Pulmonary artery endothelial cell (primary cell): ENCODE measurements at places on chromosomes 1 and 21.

- no peak for DNase-seq
Measured at GRCh38 chr1:223084464-223084866, 58.6 kb downstream of the TLR5 start.

DNA sequence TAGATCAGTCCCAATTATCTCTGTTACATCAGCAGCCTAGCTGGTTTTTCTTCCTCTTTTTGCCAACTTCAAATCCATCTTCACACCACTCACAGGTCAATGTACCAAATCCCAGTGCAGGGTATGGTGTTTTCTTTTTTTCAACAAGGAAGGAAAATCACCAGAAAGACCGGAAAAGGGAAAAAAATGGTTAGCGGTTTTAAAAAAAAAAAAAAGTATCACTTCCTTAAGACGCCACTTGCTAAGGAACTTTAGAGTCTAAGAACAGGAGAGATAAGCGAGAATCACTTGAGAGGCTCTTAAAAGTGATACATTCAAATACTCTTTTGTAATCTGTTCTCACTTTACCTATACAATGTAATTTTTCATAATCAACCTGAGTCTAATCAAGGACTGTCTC is 3.1 kb upstream of the OR10J1 start:
- no peak for DNase-seq

DNA sequence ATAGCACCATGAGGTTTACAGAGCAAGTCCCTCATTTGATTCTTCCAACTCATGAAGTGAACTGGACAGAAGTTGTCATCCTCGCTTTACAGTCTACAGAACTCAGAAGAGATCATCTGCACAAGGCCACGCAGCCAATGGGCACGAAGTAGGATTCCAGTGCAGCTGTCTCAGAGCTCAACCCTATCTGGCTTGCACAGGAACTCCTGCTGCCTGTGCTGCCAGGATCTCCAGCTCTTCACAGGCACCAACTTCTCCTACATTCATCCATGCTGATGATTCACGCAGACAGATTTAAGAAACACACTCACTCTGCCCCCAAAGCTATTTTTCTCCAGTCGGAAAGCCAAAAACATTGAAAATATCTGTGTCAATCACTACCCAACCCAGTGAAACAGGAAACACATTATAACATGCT is 157.0 kb downstream of the RERE start:
- DNase-seq = peak; percentile 61

DNA sequence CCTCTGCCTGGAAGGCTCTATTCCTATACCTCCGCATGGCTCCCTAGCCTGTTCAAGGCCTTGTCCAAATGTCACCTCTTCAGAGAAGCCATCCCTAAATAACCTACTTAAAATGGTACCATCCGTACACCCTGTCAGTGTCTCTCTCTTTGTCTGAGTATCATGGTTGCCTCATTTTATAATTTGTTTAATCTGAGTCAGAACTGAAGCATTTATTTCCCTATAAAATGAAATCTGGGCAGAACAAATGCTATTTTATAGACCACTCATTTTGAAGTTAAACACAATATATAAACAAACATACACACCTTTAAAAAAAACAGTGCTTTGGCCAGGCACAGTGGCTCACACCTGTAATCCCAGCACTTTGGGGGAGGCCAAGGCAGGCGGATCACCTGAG is 30.2 kb downstream of the RERE start:
- no peak for DNase-seq

DNA sequence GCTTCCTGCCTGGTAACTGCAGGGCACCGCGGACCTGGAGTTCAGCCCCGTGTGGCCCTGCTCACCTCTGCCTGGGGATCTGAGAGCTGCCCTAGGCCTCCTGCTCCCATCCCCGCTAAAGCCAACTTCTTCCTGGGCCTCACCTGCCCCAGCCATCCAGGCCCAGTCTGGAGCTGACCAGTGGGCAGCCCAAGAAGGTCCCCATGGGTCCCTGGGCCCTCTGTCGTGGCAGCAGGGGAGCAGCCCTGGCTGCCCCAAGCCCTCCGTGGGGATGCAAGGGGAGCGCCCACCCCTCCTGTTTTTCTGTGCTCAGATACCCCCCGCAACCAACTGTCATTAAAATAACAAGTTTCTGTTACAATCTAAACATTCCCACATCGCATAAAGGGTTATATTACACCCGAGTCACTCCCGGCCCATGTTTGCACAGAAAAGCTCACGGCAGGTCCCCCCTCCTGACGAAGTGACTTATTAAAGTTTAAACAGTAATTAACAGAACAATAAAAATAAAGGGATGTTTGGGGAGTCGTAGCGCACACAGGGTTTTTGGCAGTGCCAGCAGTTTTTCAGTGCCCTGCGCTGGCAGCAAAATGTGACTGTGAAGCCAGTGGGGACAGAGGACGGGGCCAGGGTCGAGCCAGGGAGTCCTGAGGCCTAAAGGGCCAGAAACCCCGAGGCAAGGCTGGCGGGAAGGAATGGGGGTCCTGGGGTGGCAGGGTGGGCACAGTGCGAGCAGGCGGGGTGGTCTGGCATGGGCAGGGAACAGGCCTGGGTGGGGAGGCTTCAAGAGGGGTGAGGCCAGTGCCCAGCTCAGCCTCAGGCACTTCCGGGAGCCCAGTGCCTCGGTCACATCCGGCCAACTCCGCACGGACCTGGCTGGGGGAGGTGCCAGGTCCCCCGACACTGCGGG is 121.5 kb downstream of the CASZ1 start:
- no peak for DNase-seq

GRCh38 chr1:20950679-20951078 is 163.6 kb upstream of the HP1BP3 start:
- no peak for DNase-seq

GRCh38 chr1:203052601-203053000 is 26.3 kb downstream of the PPFIA4 start:
- DNase-seq = no peak

DNA sequence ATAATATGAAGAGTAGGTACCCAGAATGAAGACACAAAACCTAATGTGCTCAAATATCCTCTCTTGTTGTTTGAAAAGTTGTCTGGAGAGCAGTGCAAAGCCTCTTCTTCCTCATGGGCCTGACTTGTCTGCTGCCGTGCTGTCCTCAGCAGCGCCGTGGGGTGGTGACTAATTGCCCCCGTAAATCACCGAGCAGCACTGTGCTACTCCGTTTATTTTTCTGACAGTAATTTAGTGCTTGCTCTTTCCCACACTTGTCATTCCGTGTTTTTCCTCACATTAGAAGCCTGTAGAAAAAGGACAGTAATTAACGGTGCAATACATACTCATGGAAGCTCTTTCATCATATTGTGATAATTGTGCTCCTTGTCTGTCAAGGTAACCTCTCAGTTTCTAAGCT is 114.8 kb upstream of the BARHL2 start:
- no peak for DNase-seq

GRCh38 chr1:121587230-121587569 is 402.4 kb downstream of the SRGAP2C start:
- DNase-seq = no peak
